HEK293T (cell line): ENCODE measurements at places on chromosomes 11 and 22.
A peak's percentile ranks its signal among the peaks of the same experiment; 100 is the strongest.

DNA sequence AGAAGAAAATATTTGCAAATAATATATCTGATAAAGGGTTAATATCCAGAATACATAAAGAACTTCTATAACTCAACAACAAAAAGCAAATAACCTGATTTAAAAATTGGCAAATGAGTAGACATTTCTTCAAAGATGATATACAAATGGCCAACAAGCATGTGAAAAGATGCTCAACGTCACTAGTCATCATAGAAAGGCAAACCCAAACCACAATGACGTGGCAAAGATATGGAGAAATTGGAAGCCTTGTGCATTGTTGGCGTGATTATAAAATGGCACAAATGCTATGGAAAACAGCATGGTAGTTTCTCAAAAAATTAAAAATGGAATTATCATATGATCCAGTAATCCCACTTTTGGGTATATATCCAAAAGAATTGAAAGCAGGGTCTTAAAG is 466.3 kb downstream of the TBC1D22A start:
- DNase-seq: no peak

DNA sequence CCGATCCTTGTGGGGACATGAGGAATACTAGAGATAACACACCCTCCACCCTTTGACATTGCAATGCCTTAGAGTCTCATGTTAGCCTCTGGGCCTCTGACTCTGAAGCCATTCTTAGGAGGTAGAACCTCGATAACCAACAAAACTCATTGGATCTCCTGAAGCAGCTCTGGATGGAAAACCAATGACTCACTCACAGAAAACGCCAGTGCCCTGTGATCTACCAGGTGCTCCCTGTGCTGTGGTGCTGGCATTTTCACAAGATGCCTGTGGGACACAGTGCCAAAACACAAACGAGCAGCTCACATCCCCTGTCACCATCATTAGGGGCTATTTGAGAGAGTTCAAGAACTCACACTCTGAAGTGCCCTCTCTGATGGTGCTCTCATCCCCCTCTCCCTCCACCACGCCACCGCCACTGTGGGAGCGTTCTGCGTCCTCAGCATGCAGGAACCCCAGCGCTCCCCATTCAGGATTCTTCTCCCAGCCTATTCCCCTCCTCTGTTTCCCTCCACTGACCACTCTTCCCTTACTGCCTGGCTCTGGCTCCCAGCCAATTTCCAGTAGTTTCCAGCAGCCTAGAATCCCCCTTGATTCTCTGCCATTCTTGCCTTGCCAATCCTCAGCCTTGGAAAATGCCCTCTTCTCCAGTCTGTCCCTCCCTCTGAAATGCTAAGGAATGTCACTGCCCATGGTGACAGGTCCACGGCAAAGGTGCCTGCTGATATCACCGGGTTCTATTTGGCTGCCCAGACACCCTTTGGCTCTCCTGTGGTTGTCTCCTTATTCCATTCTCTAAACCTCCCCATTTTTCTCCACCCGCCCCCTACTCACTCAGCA is 4.7 kb upstream of the POLD4 start:
- no peak for DNase-seq

GRCh38 chr11:68347345-68347744 is 35.0 kb downstream of the LRP5 start:
- DNase-seq: no peak

GRCh38 chr11:75689863-75690609 is 21.2 kb upstream of the MAP6 start:
- no peak for DNase-seq

GRCh38 chr11:128807909-128808308 is 59.2 kb downstream of the KCNJ1 start:
- no peak for DNase-seq

GRCh38 chr11:77095551-77096490 is 6.8 kb upstream of the OMP start:
- no peak for DNase-seq

- no peak for DNase-seq
Observed at GRCh38 chr11:35135222-35135621, 3.7 kb upstream of the CD44 start.

- peak; percentile 57 for DNase-seq
Observed at GRCh38 chr22:39808081-39808480, 85.5 kb downstream of the ENTHD1 start.

- peak; percentile 27 for DNase-seq
Observed at GRCh38 chr11:11876458-11876857, 34.7 kb downstream of the USP47 start.

DNA sequence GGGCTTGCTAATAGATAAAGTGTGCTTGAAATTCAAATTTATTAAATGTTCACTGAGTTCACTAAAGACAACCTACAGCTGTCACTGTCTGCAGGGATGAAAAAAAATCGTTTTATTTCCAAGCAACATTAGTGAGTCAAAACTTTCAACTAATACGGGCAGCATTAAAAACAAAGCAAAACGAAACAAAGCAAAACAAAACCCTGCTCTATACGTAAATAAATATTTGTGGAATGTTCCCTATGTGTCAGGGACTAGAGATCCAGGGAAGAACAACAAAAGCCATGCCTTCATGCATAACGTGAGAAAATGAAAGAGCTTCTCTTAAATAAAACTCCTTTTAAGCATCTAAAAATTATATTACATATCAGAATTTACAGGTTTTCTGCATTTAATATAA is 553 bp downstream of the NAALAD2 start:
- no peak for DNase-seq

- no peak for DNase-seq
Observed at GRCh38 chr22:22376352-22376706, 131.7 kb downstream of the VPREB1 start.

DNA sequence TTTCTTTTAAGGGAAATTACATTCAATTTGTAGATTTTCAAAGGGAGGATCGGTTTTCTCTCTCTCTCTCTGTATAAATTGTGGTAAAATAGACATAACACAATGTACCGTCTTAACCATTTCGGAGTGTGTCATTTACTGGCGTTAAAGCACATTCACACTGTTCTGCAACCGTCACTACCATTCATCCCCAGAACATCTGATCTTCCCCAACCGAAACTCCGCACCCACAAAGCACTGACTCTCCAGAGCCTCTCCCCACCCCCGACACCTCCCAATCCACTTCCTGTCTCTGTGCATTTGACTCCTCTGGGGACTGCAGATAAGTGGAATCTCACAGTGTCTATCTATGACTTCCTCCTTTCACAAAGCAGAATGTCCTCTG is 15.9 kb upstream of the GRAMD4 start:
- no peak for DNase-seq

GRCh38 chr11:39374963-39375698 is 2084.3 kb downstream of the LRRC4C start:
- peak; percentile 8 for DNase-seq

- DNase-seq: no peak
Observed at GRCh38 chr11:1462698-1462975, 23.9 kb downstream of the MOB2 start.

GRCh38 chr11:118313242-118313641 is 8.7 kb downstream of the CD3E start:
- DNase-seq: no peak

DNA sequence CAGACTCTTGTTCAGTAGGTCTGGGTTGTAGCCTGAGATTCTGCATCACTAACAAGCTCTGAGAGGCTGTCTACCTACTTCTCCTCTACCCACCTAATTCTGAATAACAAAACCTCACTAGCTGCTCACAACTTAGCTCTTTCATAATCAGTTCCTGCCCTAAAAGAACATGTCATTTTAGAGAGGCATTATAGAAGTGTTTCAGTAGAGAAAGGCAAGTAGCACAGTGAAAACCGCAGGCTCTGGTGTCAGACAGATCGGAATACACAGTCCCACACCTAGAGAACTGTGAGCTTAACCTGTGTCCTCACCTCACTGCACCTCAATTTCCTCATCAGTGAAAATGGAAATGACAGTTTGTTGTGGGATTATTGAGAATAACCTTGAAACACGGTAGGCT is 1337.6 kb upstream of the TENM4 start:
- DNase-seq: no peak

DNA sequence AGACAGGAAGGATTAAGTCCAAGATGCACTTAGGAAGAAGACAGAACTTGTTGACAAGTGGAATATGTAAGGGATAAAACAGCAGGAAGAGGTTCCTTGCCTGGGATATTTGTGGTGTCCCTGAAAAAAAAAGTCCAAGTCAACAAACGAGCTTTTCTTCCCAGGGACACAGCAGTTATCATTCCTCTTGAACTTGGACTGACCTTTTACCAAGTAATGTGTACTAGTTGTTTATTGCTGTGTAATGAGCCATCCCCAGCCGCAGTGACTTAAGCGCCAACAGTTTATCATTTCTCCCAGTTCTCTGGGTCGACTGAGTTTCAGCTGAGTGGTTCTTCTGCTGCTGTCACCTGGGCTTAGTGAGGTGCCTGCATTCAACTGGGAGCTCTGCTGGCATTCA is 37.0 kb downstream of the KREMEN1 start:
- DNase-seq: no peak

DNA sequence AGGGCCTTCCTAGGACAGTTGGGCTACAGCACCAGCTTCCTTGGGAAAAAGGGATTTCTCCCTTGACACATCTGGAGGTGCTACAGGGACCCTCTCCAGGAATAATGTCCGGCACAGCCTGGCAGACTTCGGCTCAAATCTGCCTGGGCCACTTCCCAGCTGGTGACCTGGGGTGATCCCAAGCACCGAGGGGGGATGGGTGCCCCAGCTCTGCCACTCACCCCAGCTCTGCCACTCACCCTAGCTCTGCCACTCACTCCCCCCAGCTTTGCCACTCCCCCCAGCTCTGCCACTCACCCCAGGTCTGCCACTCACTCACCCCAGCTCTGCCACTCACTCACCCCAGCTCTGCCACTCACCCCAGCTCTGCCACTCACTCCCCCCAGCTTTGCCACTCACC is 9.9 kb downstream of the OSBPL5 start:
- no peak for DNase-seq

DNA sequence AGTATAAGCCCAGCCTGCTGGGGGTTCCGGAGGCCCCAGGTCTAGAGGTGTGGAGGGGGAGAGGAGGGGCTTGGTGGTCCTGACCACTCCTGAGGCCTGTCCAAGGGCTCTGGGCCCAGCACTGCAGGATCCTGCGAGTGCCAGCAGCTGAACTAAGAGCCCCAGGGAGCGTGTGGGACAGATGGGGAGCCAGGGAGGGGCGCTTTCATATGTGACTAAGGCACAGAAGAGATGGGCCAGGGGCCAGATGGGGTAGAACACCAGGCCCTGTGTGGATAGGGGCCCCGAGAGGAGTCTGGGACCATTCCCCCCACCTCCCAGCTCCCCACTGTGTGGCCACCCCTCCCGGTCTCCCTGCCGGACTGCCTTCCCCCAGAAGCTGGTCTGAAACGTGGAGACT is 18.4 kb downstream of the MAFF start:
- no peak for DNase-seq

- DNase-seq: no peak
Observed at GRCh38 chr11:1072116-1072820, 2.4 kb upstream of the MUC2 start.

GRCh38 chr22:38973289-38974169 is 8.6 kb upstream of the APOBEC3B start:
- peak; percentile 81 for DNase-seq

DNA sequence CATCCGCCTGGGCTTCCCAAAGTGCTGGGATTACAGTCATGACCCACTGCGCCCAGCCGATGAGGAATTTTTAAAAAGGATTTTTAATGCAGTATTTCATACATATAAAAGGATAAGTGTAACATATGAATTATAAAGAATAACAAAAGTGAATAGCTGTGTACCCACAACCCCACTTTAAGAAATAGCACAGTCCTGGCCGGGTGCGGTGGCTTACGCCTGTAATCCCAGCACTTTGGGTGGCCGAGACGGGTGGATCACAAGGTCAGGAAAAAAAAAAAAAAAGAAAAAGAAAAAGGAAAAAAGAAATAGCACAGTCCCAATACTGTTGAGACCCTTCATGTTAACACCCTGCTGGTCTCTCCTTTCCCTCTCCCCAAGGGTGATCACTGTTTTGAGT is 54.3 kb upstream of the CABP7 start:
- DNase-seq: no peak

DNA sequence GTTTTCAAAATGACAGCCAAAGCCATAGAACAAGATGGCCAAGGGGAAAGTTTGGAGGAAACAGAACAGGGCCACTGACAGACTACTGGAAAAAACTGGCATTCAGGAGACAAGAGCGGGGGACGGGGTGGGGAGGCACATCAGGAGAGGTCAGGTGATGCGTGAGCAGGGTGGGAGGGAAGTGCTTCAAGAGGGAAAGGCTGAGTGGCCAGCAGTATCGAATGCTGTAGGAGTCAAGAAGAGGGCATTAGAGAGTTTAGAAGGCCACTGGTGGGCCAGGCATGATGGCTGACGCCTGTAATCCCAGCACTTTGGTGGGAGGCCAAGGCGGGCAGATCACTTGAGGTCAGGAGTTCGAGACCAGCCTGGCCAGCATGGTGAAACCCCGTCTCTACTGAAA is 8.2 kb downstream of the GTPBP1 start:
- no peak for DNase-seq

DNA sequence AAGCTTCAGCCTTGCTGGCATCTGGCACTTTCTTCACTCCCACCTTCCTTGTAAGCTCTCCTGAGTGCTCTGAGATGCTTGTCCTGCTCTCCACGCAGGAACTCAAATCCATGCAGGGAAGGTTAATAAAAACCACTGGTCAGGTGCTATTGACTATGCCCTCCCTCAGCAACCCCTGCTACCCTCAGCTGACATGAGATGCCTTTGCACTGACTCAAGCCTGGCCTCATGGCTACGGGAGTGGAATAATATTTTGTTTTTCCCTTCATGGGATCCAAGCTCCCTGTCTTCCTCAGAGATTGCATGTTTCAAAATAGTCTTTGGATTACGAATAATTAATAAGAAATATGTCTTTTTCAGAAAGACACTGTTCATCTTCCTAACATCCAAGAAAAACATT is 31.7 kb upstream of the ABCC8 start:
- no peak for DNase-seq

- DNase-seq: no peak
Observed at GRCh38 chr11:93524858-93525257, 18.3 kb downstream of the SMCO4 start.

GRCh38 chr11:15146271-15147003 is 31.7 kb downstream of the INSC start:
- no peak for DNase-seq

DNA sequence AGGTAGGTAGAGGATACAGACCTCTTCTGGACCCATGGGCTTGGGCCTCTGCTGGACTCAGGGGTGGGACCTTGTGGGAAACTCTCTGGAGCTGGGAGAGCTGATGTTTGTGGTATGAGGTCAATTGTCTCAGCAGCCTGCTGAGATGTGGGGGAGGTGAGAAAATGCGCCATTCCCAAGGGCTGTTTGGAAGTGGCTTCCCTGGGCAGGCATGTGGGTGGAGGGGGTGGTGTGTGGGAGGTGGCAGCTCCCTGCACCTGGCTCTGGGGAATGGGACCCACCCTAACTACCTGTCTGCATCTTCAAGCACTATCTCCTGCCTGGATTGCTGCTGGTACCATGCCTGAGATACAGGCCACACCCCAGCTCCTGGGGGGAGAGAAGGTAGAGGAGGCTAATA is 97.4 kb upstream of the THY1 start:
- DNase-seq: no peak
